ENCODE measurements at places on chromosomes 11 and 22. TPM values are rescaled to one million over a fixed set of nuclear protein-coding genes. Genes with fewer than 3 reads are reported as not detected.
A peak's percentile ranks its signal among the peaks of the same experiment; 100 is the strongest.

GRCh38 chr11:116357784-116358544 lies 414.8 kb downstream of the BUD13 start:
- DNase-seq, result peak; percentile 76

GRCh38 chr11:46639197-46639839 lies 22.0 kb downstream of the ATG13 start:
- DNase-seq, result no peak

DNA sequence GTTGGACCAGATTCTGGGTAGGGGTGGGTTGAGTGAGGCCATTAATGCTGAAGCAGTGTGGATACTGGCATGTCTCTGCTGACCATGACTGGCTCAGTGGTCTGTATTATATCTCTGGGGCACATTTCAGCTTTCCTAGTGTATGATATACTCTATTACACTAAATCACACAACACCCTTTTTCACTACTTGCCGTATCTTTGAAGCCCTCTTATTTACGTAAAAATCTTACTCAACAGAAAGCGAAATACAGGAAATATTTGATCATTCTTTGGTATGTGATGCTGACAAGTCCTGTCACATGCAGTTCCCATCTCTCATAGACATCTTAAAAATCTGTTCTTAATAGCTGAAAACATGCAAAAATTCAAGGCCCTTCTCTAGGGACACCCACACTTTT lies 40.3 kb downstream of the OR5B17 start:
- no peak for DNase-seq

- DNase-seq, result no peak
Measured at GRCh38 chr11:22340235-22340634, 2.1 kb downstream of the SLC17A6 start.

DNA sequence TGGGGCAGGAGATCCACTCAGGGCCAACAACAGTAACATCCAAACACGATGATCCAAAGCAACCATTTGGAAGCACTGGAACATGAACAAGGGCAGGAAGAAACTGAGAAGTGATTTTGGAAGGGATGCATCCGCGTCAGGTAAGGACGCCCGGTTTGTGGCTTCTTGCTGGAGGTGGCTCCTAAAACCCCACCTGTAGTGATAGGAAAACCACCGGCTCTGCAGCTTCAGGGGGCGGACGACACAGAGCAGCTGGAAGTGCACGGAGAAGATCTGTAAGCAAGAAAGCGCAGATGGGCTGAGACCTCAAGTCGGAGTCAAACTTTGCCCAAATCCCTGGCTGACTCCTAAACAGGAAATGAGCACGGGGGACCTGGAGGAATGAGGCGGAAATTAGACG lies 1066.1 kb downstream of the BRD1 start:
- DNase-seq, result no peak

The A4GALT gene
- 25.7 TPM for total RNA-seq

Data from upper lobe of right lung (tissue), 1 donor.